ENCODE measurements at places on chromosomes 7 and 10.

DNA sequence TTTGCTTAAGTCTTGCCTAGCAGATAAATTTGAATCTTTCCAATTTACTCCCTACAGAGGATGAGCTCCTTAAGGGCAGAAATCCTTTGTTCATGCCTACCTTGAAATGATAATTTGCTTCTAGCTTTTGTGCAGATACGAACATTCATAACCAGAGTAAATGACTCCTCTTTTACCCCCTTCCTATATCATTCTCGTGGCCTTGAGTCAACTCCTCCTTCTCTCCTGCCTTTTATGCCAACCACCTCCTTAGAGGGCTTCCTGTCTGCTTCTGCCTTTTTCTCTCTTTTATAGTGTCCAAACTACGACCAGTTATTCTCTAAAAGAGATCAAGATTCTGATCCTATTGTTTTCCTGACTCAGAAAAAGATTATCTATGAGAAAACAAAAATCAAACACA lies 36.4 kb downstream of the MYPN start:
- no peak for DNase-seq

DNA sequence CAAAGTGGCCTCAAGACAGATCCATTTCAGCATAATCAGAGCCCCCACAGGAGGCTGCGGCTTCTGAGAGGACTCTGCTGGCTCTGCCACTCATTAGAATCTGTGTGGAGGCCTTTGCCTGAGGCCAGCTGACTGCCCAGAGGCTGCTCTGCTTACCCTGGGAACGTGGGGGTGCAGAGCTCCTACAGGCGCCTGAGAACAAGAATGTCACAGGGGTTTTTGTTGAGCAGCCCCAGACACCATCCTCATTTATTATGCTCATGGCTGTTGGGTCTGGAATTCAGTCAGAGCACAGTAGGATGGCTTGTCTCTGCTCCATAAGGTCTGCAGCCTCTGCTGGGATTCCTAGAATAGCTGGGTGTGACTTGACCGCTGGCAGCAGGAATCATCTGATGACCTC lies 101.8 kb upstream of the GDF10 start:
- DNase-seq: no peak

GRCh38 chr7:137873979-137874777 lies 27.4 kb upstream of the DGKI start:
- DNase-seq: peak; percentile 47

GRCh38 chr10:62540389-62540788 lies 166.2 kb downstream of the ZNF365 start:
- no peak for DNase-seq

- DNase-seq: no peak
Measured at GRCh38 chr10:117476716-117477115, 65.8 kb upstream of the EMX2 start.

DNA sequence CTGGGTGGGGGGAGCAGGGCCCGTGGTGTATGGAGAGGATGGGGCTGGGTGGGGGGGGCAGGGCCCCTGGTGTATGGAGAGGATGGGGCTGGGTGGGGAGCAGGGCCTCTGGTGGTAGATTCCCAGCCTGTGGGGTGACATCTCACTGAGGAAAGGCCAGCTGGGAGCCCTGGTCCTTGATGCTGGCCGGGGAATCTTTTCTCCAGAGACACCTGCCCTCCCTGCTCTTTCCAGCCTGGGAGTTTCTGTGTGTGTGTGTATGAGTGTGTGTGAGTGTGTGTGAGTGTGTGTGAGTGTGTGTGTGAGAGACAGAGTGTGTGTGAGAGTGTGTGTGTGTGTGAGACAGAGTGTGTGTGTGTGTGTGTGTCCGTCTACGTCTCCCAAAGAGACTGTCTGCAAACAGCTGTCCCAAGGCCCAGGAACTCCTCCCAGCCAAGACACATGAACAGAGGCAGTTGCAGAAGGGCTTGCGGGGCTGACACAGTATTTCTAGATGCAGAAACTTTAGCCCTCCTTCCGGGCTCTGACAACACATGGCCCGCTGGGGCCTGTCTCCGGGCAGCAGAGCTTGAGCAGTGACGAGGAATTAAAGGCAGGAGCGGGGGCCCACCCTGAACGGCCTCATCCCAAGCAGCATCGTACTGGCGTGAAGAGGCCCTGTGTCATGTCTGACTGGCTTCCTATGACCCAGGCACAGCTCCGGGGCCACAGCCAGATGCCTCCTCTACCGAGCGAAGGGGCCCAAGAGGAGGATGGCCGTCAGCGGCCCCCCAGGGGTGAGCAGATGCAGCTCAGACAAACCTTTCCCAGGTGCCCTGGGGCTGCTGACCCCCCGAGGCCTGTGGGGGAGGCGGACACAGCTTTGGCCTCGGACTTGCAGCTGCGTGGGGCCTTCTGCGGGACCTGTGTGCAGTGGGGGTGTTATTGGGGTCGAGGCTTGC lies 24.3 kb downstream of the FAM20C start:
- no peak for DNase-seq

GRCh38 chr7:145183069-145183468 lies 347.2 kb upstream of the TPK1 start:
- no peak for DNase-seq

GRCh38 chr7:152922318-152923081 lies 162.9 kb downstream of the ACTR3B start:
- no peak for DNase-seq

DNA sequence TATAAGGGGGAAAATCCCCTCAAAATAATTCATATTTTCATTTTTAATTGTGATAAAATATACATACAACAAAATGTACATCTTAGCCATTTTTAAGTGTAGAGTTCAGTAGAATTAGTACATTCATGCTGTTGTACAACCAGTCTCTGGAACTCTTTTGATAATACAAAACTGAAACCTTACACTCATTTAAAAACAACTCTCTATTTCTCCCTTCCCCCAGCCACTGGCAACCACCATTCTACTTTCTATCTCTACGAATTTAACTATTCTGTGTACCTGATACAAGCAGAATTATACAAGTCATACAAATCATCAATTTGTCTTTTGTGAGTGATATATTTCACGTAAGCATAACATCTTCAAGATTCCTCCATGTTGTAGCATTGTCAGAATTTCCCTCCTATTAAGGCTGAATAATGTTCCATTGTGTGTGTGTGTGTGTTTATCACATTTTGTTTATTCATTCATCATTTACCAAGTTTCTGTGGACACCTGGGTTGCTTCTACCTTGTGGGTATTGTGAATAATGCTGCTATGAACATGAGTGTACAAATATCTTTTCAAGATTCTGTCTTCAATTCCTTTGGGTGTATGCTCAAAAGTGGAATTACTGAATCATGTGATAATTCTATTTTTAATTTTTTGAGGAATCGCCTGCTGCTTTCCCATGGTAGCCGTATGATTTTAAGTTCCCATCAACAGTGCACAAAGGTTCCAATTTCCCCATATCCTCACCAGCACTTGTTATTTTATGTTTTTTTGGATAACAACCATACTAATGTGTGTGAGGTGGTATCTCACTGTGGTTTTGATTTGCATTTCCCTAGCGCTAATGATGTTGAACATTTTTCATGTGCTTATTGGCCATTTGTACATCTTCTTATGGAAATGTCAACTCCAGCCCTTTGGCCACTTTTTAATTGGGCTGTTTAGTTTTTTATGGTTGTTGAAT lies 4.7 kb upstream of the EBLN1 start:
- DNase-seq: no peak

- no peak for DNase-seq
Measured at GRCh38 chr10:122658356-122659049, 41.1 kb downstream of the C10orf120 start.

DNA sequence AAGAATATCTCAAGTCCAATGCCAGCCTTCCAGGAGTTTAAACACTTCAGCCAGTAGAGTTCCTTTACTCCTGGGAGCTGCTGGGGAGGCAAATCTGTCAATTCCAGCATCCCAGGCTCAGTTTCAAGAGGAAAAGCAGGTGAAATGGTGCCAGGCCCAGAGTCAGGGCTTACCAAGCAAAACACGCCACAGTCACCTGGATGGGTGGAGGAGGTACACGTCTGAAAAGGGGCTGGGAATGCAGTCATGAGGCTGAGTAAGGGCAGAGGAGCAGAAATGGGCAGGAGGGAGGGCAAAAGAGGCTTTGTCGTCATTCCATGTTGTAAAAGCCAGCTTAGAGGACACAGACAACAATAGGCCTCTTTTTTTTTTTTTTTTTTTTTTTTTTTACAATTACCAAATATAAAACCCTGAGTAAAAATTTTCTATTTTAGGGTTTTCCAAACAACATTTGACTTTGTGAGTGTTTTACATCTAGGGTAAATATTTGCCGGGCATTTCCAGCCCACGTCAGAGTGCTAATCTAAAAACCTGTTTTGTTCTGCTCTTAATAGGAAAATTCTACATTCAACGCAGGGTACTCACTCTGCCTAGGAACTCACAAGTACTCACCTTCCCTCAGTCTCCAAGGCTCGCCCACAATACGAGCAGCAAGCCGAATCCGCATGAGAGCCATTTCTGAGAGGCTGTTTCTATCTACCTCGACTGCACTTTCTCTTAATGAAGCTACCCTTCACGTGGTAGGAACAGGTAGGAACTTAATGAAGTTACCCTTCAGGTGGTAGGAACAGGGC lies 21.2 kb downstream of the GFRA1 start:
- DNase-seq: no peak

DNA sequence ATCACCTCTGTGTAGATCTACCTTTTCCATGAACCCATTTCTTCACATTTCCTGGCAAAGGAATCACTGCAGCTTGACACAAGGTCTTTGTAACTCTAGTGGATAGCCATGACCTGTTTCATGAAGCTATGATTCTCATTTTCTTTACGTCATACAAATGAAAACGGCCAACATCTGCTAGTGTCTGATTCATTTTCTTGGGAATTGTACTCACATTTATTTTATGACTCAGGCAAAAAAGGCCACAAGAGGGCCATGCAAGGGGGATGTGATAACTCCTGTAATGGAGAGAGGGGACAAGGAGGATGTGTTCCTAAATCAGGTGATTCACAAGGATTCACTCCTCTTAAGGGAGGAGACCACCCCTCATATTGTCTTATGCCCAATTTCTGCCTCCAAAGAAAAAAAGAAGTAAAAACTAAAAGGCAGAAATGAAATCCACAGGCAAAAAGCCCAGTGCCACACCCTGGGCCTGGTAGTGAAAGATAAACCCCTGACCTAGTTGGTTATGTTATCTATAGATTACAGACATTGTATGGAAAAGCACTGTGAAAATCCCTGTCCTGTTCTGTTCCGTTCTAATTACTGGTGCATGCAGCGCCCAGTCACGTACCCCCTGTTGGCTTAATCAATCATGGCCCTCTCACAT lies 249.9 kb downstream of the IPMK start:
- peak; percentile 75 for DNase-seq

DNA sequence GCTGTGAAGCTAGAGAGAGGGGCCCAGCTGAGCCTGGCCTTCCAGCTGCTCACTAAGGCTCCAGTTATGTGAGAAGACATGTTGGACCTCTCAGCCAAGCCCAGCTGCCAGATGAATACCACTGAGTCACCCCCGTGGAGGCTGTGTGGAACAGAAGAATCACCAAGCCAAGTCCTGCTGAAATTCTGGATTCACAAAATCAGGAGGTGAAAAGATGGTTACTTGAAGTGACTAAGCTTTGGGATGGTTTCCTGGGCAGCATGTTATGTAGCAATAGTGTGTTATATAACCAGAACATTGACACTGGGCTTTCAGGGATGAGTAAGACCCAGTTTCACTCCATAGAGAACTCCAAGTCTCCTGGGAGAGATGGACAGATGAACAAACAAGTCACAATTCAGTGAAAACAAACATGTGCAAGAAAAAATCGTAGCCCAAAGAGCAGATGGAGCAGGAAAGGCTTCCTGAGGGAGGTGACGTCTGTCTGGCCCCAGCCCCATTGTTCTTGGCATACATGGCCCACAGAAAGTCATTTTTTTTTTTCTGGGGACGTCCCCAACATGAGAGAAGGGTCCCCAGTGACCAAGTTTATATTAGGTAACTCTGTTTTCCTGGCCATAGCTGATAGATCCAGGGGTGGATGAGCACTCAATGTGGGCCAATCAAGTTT lies 64.1 kb upstream of the PDZD8 start:
- peak; percentile 98 for DNase-seq

DNA sequence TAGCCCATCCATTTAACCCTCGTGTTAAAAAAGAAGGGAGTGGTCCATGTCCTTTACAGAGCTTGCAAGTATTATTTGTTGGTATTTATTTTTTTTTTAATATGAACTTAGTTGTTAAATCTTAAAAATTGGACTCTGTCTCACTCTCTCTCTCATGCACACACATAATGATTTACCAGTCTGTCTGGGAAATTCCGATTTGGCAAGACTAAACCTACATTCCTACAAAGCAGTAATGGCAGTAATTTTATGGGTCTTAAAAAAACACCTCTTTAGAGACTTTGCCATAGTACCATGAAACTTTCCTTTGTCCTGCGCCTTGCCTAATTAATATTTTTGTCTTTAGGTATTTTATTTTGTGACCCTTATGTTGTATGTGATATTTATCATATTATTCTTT lies 239.5 kb upstream of the PPP1R3A start:
- DNase-seq: no peak

DNA sequence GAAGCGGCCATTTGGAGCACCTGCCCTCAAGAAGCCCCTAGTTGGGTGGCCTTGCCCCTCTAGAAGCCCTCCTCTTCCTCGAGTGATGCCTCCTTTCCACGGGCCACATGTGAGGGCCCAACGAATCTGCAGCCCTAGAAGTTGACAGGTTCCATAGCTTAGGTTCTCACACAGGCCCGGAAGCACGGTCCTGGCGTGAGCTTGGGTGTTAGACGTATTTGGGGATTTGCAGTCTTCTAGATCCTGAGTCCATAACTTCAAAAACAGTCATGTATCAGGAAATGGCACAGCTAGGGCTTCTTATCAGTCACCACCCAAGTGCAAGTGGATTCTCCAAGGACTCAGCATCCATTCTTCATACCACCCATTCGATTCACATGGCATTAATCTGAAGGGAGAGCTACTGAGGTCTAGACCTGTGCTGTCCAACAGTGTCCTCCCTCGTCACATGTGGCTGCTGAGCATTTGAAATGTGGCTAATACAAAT lies 477 bp upstream of the FBXW4 start:
- no peak for DNase-seq

DNA sequence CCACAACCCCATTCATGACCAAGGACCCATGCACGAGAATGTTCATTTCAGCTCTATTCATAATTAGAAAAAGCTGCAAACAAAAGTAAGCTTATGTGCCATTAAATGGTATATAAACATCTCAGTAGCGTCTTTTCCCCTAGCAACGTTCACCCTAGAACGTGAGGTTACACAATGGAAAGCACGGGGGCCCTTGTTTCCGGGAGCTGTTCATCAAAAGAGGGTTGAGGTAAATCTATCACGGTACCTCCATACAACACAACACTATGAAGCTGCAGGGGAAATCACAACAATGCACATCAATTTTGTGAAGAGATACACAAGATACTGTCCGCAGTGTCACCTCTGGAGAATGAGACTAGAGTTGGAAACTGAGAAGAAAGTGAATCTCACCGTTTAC lies 80.9 kb upstream of the DDC start:
- DNase-seq: no peak

GRCh38 chr7:50268990-50269389 lies 35.5 kb upstream of the IKZF1 start:
- DNase-seq: no peak

DNA sequence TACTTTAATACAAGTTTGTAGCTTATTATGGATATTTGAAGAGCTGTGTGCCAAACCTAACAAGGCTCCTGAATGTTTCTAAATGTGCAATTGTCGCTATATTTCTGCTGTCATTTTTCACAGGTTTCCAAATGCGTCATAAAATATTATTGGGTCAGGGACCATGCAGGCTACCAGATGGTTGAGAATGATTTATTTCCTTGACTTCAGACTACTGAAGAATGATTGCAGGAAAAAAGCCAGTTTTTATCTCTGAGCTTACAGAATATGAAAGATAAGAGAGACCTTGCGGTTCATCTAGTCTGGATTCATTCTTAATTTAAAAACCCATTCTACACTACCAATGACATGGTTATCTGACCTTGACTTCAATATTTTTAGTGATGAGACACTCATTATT lies 55.2 kb downstream of the TSPAN12 start:
- DNase-seq: no peak

Measured in MCF 10A (cell line).